ENCODE measurements at places on chromosomes 11 and 22.

DNA sequence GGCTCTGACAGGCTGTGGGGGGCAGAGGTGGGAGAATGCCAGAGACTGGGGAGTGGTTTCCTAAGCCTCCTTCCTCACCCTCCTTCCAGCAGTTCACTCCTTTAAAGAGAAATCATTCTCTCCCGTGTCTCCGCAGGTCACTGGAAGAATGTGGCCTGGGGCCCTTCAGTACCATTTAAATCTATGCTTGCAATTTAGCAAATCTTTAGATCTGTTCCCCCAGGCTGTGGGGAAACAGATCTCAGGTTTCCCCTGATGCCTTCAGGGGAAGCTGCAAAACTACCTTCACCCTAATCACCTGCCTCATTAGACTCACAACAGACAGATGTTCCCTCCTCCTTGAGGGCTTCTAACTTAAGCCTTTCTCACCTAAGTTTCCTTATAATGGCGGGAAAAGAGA is 55.3 kb downstream of the KIRREL3 start:
- no peak for DNase-seq

GRCh38 chr22:23522623-23523251 is 57.4 kb downstream of the IGLL1 start:
- DNase-seq: no peak

GRCh38 chr22:44185237-44186120 is 4.8 kb downstream of the PARVG start:
- DNase-seq: no peak

DNA sequence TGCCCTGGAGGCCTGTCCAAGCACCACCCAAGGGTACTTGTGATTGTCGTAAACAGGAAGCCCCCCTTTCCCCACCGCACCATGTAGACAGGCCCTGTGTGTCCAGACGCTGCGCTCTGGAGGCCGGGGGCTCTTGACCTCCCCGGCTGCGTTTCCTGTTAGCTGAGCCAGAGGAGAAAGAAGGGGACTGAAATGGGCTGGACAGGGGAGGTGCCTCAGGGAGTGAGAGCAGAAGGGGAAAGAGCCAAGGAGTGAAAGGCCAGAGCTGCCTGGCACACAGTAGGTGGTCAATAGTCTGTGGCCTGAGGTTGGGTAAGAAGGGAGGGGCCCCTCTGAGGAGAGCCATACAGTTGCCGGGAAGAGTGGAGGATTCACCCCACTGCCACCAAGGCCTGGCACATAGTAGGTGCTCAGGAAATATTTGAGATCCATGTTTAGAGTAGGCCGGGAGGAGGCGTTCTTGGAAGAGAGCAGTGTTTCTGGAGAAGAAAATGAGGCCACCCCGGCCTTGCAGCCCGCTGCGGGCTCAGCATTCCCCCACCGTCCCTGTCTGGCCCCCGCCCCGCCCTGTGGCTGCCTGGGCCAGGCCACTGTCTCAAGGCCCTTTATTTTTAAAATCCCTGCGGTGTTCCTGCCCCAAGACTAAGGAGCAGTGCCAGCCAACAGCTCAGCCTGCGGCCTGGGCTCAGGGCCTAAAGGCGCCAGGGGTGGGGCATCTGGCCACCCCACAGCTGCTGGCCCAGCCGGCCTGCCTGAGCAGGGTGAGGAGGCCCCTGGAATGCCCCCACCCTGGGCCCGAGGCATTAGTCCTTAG is 13.6 kb upstream of the CDC42EP1 start:
- no peak for DNase-seq

- DNase-seq: no peak
These were observed 232.9 kb downstream of the DLG2 start for GRCh38 chr11:85394283-85394682.

GRCh38 chr22:23260645-23261581 is 80.6 kb downstream of the BCR start:
- DNase-seq: no peak

DNA sequence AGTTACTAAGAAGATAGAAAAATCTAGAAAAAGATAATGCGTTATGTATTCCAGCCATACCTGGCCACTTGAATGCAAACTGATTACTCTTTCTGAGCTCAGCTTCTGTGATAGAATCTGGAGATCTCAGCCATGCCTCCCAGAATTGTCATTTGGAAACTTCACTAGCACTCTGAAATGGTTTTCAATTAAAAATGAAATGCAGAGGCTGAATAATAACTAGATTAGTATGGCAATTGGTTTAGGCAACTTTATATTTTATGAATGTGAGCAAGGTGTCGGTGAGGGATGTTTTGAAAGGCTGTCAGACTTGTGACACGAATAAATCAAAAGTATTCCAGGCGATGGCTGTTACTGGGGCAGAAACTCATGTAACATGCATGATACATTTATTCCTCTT is 128.8 kb upstream of the SORL1-AS1 start:
- DNase-seq: no peak

DNA sequence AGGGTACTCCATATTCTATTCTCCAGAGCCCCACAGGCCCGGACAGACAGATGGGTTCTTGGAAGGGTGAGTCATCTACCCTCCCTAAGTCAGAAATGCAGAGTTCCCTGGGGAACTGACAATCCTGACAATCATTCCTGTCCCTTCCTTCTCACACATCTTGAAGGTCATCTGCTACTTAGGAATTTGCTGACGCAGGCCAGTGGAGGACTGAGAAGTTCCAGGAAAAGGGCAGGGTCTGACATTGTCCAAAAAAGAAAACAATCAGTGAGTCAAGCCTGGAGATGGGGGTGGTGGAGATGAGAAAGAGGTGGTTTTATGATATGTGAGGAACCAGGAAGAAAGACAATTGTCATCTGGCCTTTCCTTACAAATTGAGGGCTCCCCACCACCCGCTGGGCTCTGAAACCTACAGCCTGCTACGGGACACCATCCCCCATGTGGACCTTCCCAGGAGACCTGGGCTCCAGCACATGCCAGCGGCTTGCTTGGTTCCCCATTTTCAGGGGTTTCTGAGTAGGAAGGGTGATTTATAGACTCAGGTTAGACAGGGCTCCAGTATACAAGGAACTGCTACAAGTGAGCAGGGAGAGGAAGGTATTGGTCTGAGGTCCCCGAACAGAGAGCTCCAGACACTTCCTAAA is 12.9 kb downstream of the CD59 start:
- no peak for DNase-seq

DNA sequence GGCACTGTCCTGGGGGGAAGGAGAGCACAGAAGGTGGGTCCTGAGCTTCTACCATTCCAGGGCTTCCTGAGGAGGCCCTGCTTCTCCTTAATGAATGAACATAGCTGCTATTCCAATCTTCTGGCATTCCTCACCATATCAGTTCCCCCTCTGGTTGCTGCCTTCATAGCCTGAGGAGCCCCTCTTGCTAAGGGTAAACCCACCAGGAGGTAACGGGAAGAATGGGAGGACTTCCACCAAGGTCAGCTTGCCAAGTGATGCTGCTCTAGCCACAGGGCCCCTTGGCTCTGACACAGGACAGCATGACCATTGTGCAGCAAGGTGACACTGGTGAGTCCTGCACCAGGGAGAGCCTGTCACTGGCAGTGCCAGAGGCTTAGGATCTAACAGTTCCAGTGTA is 1022.5 kb downstream of the TBC1D22A start:
- DNase-seq: no peak

GRCh38 chr11:69627551-69627950 is 13.4 kb upstream of the CCND1 start:
- DNase-seq: no peak

GRCh38 chr11:8223513-8223900 is 40.2 kb downstream of the LMO1 start:
- no peak for DNase-seq

- DNase-seq: no peak
These were observed 727 bp upstream of the SCARF2 start for GRCh38 chr22:20438427-20438677.

DNA sequence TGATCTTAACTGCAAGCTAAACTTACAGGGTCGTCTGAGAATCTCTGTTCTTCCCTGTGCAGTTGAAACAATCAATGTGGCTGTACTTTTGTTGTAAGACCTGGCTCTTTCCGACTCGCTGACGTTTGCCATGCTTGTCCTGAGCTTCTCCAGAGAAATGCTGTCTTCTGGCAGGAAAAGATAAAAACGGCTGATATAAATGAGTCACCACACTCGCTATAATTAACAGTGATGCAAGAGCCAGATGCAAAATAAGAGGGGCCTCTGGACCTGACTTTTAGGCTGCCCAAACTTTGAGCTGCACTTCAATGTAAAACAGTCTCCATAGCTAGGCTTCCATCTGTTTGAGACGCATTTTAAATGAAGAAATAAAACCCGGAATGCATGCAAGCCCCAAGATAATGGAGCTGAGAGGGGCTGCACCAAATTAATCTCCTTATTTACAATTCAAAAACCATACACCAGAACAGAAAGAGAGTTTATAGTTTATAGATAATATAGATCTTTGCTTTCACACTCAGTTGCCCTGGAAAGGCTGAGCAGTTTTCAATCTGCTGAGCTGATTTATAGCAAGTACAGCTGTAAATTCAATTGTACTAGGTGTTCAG is 48.5 kb downstream of the WT1 start:
- no peak for DNase-seq

GRCh38 chr11:112655371-112655770 is 305.8 kb upstream of the NCAM1 start:
- no peak for DNase-seq

- DNase-seq: no peak
These were observed 242.0 kb downstream of the DLG2 start for GRCh38 chr11:85385111-85385510.

DNA sequence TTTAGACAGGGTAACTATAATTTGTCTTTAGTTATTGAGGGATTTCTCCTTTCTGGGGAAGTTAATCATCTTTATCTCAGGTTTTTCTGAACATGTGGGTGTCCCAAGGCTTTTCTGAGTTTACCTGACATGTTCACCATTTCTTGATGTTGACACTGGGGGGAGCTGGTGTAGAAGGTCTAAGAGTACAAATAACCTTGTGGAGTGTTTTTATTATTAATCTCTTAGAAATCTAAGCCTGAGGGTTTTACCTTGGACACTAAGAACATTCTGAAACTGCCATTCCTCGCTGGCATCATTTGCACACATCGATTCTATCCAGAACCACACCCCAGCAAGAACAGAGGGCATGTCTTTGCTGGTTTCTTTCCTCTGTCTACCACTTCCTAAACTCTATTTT is 15.6 kb upstream of the C11orf91 start:
- DNase-seq: no peak

DNA sequence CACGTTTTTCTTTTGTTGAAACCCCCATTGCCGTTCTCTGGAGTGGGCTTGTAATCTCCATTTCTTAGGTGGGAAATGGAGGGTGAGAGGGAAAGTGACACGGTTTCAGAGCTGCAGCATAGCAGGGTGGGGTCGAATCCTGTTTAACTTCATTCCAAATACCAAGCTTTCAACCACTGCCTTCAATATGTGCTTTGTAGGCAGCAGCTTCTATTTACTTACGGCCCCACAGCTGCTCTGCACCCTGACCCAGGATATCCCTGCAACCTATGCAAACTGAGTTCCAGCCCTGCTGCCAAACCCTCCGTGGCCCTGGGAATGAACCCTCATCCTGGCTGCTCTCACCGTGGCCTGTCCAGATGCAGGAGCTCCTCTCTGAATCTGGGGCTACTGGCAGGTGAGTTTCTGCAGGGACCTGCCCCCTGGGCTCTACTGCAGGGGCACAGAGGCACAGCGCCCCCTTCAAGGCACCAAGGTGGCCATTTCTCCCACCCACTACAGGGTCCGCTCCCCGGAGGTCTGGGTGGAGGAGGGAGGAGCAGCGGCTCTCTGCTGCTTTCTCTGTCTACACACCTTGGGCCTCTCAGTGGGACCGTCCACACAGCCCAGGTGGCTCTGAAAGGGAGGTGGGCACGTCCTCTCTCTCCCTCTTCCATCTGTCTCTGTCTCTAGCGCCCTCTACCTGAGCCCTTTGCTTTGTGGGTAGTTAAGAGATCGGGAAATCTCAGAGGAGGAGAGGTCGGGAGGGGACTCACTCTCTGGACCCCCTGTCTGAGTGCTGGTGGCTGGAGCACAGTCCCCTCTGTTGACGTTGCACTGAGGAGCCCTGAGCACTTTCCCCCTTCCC is 279.1 kb downstream of the BRD1 start:
- DNase-seq: no peak

DNA sequence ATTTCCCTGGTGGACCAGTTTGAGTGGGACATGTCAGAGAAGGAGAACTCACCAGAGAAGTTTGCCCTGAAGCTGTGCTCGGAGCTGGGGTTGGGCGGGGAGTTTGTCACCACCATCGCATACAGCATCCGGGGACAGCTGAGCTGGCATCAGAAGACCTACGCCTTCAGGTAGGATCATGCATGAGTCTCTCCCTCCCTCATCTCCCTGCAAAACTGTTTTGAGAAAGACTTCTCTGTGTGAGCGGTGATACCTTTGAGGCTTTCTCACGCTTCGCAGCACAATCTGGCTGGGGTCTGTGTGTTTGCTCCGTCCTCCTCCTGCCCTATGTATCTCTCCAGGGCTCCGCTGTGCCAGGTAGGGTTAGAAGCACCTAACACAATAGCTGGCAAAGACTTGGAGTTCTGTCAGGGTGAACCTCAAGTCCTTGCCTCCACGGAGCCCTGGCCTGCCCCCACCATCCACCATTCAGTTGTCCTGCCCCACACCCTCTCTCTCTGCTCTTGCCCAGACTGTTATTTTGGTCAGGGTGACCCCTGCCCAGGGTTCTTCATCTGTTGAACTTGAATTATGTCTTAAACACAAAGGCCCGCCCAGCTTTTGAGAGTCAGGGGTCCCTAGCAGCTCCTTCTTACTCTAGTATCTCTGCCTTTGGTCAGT is 13.4 kb downstream of the DERL3 start:
- no peak for DNase-seq

GRCh38 chr11:6210274-6210955 is 5.1 kb downstream of the C11orf42 start:
- DNase-seq: no peak

DNA sequence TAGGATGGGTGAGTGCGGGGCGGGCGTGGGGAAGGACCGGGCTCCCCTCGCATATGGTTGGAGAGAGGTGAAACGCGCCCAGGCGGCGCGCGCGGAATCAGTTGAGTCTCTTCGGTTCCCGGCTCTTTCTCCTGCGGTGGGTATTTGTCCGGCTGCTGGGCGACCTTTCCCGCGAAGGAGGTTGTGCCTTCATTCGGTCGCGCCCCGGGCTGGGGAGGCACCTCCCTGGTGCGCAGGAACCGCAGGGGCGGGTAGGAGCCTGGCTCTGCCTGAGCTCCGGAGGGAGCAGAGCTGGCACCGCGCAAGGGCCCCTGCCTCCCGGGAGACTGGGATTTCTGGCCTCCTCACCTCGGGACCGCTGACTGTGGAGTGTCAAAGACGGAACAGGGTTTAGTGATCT is 27.5 kb downstream of the SAA4 start:
- no peak for DNase-seq

DNA sequence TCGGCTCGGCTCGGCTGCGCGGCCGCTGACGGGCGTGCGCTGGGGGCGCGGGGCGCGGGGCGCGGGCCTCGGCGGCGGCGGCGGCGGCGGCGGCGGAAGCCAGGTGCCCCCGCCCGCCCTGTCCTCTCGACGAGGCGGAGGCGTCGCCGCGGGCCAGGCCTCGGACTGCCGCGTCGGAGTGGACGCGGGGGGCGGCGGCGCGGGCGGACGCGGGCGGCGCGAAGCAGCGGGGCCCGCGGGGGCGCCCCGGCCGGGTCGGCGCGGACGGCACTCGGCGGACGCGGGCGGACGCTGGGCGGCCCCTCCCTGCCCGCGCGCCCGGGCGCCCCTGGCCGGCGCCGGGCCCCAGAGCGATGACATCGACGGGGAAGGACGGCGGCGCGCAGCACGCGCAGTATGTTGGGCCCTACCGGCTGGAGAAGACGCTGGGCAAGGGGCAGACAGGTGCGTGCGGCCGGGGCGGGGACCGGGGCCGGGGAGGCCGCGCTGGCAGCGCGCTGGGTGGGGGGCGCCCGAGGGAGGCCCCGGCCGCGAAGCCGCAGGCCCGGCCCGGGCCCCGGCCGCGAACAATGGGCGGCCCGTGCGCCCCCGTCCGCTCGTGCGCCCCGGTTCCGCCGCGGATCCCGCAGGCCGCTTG is at the start of gene BRSK2:
Gene BRSK2 (plus strand): TSS at position 3 of the 637 bp plus-strand sequence. CDS start 351 bp downstream, at position 354.
- DNase-seq: no peak

All from activated CD8-positive, alpha-beta memory T cell treated with anti-CD3 and anti-CD28 coated beads for 1 hour (primary cell).